ENCODE measurements at places on chromosomes 2 and 18.
A peak's percentile ranks its signal among the peaks of the same experiment; 100 is the strongest.

DNA sequence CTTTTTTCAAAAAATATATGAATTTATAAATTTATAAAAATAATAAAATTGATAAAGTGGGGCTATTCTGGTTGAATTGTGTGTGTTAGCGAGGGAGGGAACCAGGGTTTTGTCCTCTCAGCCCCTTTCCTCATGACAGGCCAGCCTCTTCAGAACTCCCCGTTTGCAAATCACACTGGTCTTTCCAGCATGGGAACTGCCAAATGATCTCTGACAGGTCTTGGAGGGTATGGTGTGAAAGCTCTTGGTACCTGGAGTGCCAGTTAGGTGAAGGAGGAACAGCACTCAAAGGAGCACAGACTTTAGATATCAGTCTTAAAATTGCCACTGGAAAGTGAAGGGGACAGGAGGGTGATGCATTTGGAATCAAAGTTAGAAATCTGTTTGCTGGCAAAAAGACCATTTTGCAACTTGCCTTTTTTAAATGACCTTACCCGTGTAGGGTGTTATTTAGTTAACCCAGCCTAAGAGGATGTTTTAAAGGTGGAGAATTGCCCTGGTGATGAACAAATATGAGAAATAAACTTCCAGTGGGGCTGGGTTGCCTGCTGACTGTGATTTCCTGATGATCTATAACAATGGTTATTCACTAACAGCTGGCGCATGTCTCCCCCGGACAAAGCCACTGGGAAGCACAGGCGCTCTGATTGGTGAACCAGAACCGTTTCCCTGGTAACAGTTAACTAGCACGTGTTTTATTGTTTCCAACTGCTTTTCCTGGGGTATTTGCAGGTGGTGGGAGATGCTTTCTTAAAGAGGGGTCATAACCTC lies 85.3 kb upstream of the EFEMP1 start:
- DNase-seq, result no peak

GRCh38 chr2:191501561-191502168 lies 176.3 kb upstream of the NABP1 start:
- no peak for DNase-seq

DNA sequence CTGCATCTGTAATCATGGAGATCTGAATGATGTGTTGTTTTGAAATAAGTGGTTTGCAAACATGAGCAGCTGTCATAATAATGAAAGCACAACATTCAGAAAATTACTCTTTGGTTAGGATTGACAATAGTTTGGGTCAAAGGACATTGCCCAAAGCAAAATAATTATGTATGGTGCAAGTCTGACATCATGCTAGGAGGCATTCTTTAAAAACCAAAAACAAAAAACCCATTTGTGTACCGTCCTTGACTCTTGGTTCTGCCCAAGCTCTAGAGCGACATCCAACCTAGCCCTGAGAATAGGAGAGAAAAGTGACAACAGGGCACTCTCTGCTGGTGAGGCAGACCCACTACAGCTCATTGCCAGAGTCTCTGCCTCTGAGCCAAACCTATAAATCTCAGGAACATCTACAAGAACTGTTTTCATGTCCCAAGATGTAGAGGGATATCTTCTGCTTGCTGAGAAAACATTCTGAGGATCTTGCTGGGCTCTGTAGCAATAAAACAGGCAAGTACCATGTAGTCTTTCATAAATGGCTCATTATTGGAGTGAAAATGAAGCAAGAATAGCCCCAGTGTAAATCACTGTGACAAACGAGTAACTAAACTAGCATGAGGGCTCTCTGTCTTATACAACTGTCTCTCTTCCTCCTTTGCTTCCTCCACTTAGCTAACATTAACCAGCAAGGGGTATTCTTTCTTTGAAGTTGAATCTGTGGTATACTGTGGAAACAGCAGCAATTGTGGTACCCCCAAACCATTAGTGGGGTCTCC lies 266.8 kb upstream of the CXCR4 start:
- DNase-seq, result peak; percentile 37

DNA sequence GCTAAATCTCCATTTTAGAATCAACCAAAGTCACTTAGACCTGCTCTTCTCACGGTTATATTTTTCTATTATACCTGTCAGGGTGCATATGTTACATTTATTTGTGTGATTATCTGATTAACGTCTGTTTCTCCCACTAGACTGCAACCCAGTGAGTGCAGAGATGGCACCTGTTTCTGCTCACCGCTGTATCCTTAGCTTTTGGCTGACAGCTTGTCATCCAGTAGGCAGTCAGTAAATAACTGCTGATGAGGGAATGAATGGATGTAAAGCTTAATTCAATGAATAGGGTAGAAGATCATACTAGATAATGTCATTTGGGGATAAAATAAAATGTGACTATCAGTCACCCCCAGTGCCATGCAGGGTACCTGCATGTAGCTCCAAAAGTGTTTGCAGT lies 6.9 kb upstream of the CHRNA1 start:
- DNase-seq, result no peak

- DNase-seq, result peak; percentile 4
These were observed 99.8 kb downstream of the CACNB4 start for GRCh38 chr2:151999053-151999452.

GRCh38 chr2:64859312-64860212 lies 129.6 kb upstream of the SLC1A4 start:
- DNase-seq, result no peak

GRCh38 chr2:216827073-216827720 lies 32.7 kb downstream of the TNP1 start:
- no peak for DNase-seq

DNA sequence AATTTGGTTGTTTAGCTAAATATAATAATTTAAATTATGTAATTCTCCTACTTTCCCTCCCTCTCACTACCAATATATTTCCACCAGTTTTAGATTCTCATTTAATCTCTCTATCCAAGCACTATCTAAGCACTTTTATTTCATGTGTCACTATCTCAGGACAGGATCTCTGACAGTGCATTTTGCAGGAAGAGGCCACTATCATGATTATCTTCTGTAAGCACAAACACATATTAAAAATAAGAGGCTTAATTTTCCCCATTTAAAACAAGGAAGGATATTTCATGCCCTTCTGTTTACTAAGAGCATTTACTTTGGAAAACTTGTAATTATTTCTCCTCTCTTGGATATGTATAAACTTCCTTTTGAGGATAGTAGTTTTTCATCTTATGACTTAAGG lies 726.2 kb upstream of the ZNF804A start:
- DNase-seq, result no peak

GRCh38 chr18:79597831-79598632 lies 81.6 kb upstream of the CTDP1 start:
- DNase-seq, result no peak

DNA sequence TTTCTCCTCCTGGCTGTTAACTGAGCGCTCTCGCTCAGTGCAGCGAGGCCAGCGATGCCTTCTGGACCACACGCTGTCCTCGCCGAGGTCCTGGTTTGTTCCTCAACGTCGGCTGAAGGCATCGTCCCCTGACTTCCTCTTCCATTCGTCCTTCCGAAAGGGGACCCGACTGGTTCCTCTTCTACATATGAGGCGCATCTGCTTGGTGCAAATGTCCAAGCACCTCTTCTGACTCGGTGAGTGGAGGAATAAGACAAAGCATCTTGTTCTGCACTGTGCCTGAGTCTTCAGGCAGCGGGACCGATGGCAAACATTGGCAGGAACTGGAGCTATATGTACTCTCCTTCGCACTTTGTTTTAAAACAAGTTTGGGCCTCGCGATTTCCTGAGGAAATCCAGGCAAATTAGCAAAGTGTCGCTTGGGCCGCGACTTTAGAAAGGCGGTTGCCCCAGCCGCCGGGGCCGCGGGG lies 621 bp upstream of the KCNS3 start:
- DNase-seq, result no peak

GRCh38 chr2:175619179-175620045 lies 382.7 kb downstream of the LNPK start:
- no peak for DNase-seq

GRCh38 chr2:134366359-134366758 lies 112.5 kb downstream of the MGAT5 start:
- DNase-seq, result no peak

DNA sequence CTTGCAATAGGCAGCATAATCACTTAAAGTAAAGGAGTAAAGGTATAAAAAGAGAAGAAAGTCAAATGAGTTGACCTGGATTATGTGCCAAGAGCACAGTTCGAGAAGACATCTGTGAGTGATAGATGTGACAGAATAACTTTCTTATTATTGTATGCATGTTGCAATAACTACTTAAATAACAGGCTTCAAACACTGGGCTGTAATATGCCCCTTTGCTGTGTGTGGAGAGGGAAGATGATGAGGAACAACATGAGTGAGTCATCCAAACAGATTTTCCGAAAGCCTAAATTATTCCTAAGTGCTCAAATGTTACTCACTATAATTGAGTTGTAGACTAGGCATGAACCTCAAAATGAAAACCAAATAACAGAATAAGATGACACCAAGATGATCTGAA lies 328.1 kb downstream of the EXOC6B start:
- no peak for DNase-seq

DNA sequence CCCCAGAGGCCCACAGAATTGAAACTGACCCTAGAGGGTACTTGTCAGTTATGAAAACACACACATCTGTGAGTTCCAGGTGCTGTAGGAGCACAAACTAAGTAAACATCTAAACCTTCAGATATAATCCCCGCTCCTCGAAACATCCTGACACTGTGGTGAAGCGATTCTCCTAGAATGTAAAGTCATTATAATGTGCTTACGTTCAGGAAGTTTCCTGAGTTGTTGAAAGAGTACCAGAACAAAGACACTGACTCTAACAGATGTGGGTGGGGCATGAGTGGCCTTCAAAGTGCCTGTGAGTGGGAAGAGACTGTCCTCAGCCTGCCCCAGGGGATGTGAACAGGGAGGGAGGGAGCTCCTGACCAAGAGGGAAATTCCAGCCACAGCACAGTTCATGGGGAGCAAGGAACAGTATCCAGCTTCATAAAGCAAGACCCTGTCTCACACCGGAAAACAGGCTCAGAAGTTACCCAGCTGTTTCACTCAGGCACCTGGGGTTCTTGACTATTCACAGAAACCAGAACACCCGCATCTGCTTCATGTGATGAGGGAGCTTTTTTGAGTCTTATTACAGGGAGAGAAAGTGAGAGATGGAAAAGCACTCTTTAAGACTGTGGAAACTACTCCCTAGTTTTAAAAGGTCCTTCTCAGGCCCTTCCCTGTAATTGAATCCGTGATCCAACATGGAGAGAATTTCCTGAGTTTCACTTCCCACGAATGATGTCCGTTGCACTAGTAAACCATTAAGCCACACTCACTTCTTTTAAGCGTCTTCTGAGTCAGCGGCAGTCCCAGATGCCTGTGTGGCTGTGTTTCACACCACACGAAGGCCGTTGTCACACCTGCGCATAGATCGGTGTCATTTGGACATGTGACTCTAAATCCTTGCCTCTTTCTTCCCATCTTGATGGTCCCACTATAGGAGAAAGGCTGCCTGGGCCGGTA lies 88.6 kb upstream of the EML6 start:
- peak; percentile 49 for DNase-seq

- DNase-seq, result no peak
These were observed 482.7 kb upstream of the SETBP1 start for GRCh38 chr18:44197832-44198611.

DNA sequence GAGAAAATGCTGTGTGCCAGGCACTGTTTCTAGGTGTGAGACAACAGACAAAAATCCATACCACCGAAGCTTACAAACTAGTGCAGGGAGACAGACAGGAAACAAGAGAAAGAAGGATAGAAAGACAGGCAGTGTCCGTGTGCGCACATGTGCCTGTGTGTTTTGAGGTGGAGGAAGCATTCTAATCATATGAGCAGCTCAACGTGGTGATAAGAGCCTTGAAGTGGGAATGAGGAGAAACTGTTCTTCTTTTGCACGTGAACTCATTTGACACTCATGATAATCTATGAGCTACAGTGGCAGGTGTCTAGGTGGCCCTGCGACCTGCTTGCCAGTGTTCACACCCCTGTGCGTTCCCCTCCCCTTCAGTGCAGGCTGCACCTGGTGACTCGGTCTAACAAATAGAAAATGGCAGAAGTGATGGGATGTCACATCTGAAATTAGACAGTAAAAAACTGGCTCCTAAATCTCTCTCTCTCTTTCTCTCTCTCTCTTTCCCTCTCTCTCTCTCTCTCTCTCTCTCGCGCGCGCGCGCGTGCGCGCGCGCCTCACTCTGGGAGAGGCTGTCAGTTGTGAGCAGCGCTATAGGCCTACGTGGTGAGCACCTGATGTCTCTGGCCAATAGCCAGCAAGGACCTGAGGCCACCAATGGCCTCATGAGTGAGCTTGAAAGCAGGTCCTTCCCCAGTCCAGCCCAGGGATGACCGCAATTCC lies 74.8 kb downstream of the EN1 start:
- DNase-seq, result no peak

GRCh38 chr2:51710222-51710621 lies 678.3 kb upstream of the NRXN1 start:
- no peak for DNase-seq

DNA sequence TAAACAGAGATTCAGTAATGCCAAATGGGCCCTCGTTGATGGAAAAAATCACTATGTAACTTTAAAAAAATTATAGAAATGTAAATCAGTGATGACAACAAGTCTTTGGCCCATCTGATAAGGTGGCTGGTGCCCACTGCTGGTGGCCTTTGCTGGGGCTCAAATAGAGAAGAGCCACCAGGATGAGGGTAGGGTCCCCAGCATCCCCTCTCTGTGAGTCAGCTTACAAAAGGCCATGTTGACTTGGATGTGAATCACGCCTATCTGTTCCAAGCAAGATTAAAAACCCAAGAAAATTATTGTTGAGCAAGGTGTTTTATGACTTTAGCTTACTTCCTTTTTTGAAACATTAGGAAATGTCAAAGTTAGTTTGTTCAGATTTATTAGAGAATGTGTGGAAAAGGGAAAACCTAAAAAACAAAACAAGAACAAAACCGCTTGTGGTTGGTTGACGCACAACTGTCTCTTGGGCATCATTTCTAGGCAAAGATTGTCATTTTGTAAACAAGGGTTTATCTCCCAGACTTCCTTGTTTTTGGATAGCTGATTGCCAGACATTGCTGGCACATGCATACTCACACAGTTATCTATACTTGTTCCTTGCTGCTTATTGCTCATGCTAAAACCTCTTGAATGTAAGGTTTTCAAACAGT lies 53.7 kb upstream of the ZNF396 start:
- no peak for DNase-seq

- peak; percentile 37 for DNase-seq
These were observed 199.4 kb downstream of the ZEB2 start for GRCh38 chr2:144320491-144320890.

- no peak for DNase-seq
These were observed 170.1 kb downstream of the FHOD3 start for GRCh38 chr18:36467614-36468013.

- no peak for DNase-seq
These were observed 25.9 kb upstream of the RFX8 start for GRCh38 chr2:101500860-101501259.

DNA sequence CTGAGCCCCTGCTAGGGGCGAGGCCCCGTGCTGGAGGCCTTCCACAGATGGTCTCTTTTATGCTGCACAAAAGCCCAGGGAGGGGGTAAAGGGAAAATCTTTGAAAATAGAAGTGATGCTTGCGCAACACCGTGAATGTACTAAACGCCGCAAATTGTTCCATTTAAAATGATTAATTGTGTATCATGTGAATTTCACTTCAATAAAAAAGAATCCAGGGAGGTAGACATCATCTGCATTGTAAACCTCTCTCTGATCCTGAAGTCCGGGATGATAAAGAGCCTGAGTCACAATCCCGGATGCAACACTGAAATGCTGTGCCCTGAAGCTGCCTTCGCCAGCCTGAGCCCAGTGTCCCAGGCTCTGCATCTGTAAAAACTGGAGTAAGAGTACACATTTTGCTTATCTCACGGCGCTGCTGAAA lies 107.7 kb upstream of the PPP1CB start:
- DNase-seq, result no peak

GRCh38 chr2:8619071-8619470 lies 62.8 kb upstream of the ID2 start:
- DNase-seq, result no peak

GRCh38 chr2:72846171-72847095 lies 20.6 kb upstream of the EXOC6B start:
- no peak for DNase-seq
